AG09309 (cell line): ENCODE measurements at places on chromosomes 11 and 22.

DNA sequence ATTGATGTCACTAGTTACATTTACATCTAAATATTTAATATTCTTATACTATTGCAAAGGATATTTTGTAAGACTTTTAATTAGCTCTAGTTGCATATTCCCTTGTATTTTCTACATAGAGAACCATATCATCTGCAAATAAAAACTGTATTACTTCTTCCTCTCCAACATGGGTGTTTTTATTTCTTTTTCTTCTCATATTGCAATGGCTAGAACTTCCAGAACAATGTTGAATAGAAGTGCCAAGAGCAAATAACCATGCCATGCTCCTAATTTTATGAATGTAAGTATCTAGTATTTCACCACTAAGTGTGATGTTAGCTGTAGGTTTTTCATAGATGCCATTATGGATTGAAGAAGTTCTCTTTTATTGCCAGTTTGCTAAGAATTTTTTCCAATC, 321.8 kb upstream of the NCAM1 start:
- DNase-seq, result no peak

DNA sequence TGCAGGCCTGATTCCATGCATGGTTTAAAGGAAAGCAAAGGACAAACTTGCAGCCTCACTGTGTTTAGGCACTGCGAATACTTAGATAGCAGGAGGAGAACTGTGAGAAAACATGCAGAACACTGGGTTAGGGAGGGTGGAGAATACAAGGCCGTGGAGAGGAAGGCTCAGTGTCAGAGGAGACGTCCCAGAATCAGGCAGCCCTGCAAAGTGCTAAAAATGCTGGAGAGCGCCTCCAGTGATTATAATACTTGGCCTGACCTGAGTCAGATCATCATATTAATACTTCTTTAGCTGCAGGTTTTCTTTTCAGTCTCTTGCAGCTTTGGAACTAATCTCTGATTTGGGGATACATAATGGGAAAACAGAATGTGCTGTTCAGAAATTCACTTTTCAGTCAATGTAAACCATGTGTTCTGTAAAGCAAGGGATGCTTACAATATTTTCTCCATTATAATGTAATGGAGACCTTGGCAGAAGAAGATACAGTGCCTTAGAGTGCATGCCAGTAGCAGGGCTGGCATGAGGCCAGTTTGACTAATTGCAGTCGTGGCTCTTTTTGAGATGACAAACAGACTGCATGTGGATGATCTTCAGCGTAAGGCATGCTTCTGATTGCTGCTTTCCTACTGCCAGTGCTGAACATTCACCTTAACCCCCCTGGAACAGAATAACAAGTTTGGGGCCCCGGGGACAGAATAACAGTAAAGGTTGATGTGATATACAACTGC, 16.8 kb downstream of the EXT2 start:
- DNase-seq, result no peak

DNA sequence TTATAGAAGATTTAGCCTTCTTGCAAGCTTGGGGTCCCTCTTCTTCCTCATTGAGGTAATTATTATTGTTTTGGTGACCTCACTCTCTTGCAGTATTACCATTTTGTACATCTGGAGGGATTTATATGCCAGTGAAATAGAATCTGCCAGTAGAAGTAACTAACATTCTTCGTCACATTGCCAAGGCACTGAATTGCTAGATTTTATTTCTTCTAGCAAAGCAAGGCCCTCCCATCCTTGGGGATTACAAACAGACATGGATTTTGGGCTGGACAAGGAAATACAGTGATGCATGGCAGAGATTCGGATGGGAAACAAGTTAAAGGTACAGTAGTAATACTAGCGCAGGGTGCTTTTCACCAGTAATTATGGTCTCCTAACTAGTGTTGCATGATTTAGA, 7.8 kb downstream of the ADAMTS15 start:
- DNase-seq, result no peak

GRCh38 chr11:116276051-116277044, 496.4 kb downstream of the BUD13 start:
- no peak for DNase-seq

- no peak for DNase-seq
Measured at GRCh38 chr22:37376643-37377042, 50.6 kb downstream of the ELFN2 start.
